ENCODE measurements at places on chromosomes 12 and 14. TPM values are rescaled to one million over a fixed set of nuclear protein-coding genes. Genes with fewer than 3 reads are reported as not detected.

GRCh38 chr12:42969355-42969754 is 379.8 kb upstream of the PRICKLE1 start:
- DNase-seq = no peak

The IGF1 gene
- 1.4 TPM for total RNA-seq

DNA sequence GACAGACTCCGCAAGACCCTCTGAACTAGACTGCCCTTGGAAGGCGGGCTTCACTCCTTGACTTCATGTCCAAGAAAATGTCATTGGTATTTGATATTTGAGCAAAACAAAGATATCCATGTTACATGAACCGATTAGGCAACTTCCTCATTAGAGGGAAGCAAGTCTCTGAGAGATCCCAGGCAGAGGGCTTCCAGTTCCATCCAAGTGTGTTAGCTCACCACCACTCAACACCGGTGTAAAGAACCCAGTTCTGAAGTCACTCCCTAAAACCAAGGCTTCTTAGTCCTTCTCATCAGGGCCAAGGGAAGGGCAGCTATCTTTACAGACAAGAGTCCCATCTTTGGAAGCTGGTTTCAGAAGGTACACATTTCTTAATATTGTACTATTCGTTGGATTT is 87.2 kb upstream of the CDKN3 start:
- DNase-seq = no peak

DNA sequence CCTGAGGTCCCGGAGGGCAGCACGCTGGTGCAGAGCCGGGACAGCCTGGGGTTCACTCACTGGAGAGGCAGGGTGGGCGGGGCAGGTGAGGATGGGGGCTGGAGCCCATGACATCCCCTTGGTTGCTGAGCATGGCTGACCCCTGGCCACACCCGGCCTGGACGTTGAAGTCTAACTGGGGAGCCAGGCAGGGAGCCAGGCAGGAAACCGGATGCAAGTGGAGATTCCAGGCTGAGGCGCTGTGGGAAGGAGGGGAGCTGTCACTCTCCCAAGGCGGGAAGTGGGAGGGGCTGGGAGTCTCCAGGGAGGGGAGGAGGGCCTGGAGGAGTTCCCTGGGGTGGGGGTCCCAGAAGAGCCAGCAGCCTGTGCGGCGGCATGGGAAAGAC is 7.7 kb upstream of the INF2 start:
- peak; percentile 82 for DNase-seq

DNA sequence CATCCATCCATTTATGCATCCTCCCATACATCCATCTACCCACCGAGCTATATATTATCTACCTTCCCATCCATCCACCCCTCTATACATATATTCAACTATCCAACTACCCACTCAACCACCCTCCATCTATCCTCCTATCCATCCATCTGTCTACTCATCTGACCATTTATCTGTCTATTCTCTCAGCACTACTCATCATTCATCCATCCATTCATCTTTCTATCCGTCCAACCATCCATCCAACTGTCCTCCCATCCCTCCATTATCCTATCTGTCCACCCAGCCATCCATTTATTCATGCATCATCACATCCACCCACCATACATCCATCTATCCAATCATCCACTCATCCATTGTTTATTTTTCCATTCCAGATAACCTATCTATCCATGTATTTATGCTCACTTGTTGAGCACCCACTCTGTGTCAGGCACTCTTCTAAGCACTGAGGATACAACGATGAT is 11.5 kb downstream of the ASB2 start:
- no peak for DNase-seq

DNA sequence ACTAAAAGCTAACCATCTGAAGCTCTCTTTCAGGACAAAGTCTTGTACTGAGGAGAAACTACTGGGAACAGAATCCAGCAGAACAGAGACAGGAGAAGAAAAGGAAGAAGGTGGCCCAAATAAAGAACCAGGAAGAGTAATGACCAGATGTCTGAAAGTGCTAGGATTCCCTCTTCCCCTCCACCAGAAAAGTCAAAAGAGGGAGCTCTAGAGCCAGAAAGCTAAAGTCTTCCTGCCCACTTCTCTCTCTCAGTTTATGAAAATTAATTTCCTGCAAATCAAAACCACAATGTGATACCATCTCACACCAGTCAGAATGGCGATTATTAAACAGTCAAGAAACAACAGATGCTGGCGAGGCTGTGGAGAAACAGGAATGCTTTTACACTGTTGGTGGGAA is 47.2 kb downstream of the SPPL3 start:
- no peak for DNase-seq

All from GM23248 (cell line).